Left kidney (tissue), 8 donors: ENCODE measurements at places on chromosomes 2 and 18. TPM values are rescaled to one million over a fixed set of nuclear protein-coding genes. Genes with fewer than 3 reads are reported as not detected.

The POU3F3 gene
- polyA plus RNA-seq: 83.8 TPM

The HOXD8 gene
- polyA plus RNA-seq: 170 TPM

The NCKAP5 gene
- polyA plus RNA-seq: 10.1 TPM

The NAPG gene
- polyA plus RNA-seq: 32.3 TPM

The NAGK gene
- 93.5 TPM for polyA plus RNA-seq

The SLC4A5 gene
- 3.7 TPM for polyA plus RNA-seq

The SCN9A gene
- polyA plus RNA-seq: 2.2 TPM

The UPP2 gene
- 11.2 TPM for polyA plus RNA-seq

The FRZB gene
- 10.9 TPM for polyA plus RNA-seq

The FBXO15 gene
- 6.5 TPM for polyA plus RNA-seq

The IL36A gene
- polyA plus RNA-seq: not detected

The CDH7 gene
- 17.2 TPM for polyA plus RNA-seq

The CELF4 gene
- polyA plus RNA-seq: 2.9 TPM

The FAM98A gene
- polyA plus RNA-seq: 58.5 TPM

The OTX1 gene
- not detected for polyA plus RNA-seq

The AMER3 gene
- 0.03 TPM for polyA plus RNA-seq

The HRH4 gene
- polyA plus RNA-seq: 0.17 TPM

The ITGA6 gene
- 152 TPM for polyA plus RNA-seq

The ATP6V1B1 gene
- polyA plus RNA-seq: 58.5 TPM

The IL36B gene
- not detected for polyA plus RNA-seq

The TWIST2 gene
- 2.4 TPM for polyA plus RNA-seq

The TMEM37 gene
- polyA plus RNA-seq: 54.8 TPM

The ICOS gene
- not detected for polyA plus RNA-seq

The SP100 gene
- polyA plus RNA-seq: 33.5 TPM

The EEF1B2 gene
- polyA plus RNA-seq: 595 TPM

The GEN1 gene
- polyA plus RNA-seq: 25.4 TPM

The SCYGR4 gene
- polyA plus RNA-seq: not detected

The SIX3 gene
- polyA plus RNA-seq: not detected

The TUBA4B gene
- polyA plus RNA-seq: 0.75 TPM

The SLC5A7 gene
- 1.3 TPM for polyA plus RNA-seq

The DSC3 gene
- 2.5 TPM for polyA plus RNA-seq

The MFSD2B gene
- polyA plus RNA-seq: 2.4 TPM

The FAM110C gene
- polyA plus RNA-seq: 15.4 TPM

The SERPINB12 gene
- polyA plus RNA-seq: not detected

The PAX8 gene
- 474 TPM for polyA plus RNA-seq

The CRYBA2 gene
- polyA plus RNA-seq: not detected

The PPP1R1C gene
- 3.5 TPM for polyA plus RNA-seq

The CIDEA gene
- not detected for polyA plus RNA-seq

The LBX2 gene
- polyA plus RNA-seq: 3.1 TPM
